Stimulated activated CD8-positive, alpha-beta memory T cell treated with anti-CD3 and anti-CD28 coated beads, Interleukin-7, amount 100 ng/mL, for 24 hours (primary cell): ENCODE measurements at places on chromosomes 1 and 21.
A peak's percentile ranks its signal among the peaks of the same experiment; 100 is the strongest.

DNA sequence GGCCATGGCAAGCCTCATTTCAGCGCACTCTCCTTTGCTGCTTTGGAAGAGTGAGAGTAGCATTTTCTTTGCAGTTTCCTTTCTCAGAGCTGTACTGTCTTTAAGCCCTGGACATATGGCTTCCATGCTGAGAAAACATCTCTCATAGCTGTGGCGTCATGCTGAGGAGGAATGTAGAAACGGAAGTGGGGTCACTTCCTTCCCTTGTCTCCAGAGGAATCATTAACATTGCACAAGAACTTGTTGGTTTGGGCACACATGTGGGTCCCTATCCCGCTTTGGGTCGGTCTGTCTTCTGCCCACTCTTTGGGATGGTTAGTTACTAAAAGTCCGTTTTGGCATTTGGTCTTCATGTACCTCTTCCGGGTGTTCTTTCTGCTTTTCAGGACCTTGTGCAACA, 5.6 kb downstream of the MFN2 start:
- no peak for DNase-seq

- DNase-seq, result peak; percentile 54
These were observed 950 bp upstream of the EVA1C start for GRCh38 chr21:32411350-32412161.

- DNase-seq, result no peak
These were observed 46.1 kb downstream of the SLC44A3 start for GRCh38 chr1:94866164-94866807.

DNA sequence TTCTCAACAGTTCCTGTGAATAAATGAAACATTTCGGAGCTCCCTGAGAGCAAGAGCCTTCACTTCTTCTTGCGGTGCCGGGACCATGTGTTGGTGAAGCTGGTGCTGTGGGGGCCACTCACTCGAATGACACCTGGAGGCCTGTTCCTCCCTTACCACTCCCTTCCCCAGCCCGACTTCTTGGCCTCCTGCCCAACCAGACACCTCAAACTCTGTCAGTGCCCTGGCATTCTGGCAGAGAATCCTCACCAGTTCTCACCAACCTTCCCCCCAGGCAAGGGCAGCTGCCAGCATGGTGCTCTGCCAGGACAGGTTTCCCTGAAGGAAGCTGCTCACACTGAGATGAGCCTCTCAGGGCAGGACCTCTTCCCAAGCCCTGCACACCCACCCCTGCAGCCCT, 68.3 kb downstream of the MPZL1 start:
- no peak for DNase-seq

GRCh38 chr21:45639206-45640000, 4.1 kb upstream of the PCBP3 start:
- DNase-seq, result no peak

GRCh38 chr1:203649551-203649998, 22.9 kb downstream of the ATP2B4 start:
- DNase-seq, result no peak

- no peak for DNase-seq
These were observed 419.9 kb downstream of the ZP4 start for GRCh38 chr1:237470712-237471338.

GRCh38 chr21:45154511-45155508, 80.4 kb downstream of the ADARB1 start:
- DNase-seq, result no peak

- no peak for DNase-seq
These were observed 776 bp downstream of the ITSN1 start for GRCh38 chr21:33642896-33643657.

- no peak for DNase-seq
These were observed 33.3 kb downstream of the PUM1 start for GRCh38 chr1:31032266-31032665.

DNA sequence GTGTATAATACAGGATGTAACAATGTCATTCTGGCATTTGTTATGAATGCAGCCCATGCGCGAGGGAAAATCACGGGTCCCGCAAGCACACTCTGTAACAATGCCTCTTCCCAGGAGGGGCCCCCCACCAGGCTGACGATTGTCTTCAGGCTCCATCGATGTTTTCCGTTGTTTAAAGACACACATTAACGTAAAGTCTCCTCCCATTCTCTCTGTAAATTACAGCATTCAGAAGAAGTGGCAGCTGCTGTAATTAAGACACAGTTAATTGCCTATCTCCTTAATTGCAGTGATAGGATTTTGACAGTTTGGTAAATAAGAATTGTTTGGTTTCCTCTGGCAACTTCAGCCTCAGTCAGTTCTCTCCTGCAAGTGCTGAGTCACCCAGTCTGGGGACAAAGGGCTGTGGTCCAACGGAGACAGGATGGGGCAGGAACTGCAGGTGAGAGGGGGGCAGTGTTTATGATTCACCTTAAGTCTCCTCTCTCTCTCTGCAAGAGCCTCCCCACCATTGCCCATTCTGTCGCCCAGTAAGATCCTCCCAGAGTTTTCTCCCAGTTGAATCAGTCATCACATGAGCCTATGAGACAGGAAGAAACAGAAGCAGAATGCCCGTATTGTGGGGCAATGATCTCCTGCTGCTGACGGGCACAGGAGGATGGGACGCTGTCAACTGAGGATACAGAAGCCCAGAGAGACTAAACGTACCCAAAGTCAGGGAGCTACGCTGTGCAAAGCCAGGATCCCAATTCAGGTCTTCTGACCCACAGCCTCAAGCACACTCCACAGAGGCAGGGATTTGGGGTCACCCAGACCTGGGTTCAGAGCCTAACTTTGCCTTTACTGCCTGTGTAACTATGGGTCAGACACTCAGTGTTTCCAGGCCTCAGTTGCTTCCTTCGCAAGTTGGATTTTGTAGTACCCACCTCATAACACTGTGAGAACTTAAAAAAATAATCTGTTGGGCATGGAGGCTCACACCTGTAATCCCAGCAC, 110.0 kb downstream of the ADSS2 start:
- no peak for DNase-seq

DNA sequence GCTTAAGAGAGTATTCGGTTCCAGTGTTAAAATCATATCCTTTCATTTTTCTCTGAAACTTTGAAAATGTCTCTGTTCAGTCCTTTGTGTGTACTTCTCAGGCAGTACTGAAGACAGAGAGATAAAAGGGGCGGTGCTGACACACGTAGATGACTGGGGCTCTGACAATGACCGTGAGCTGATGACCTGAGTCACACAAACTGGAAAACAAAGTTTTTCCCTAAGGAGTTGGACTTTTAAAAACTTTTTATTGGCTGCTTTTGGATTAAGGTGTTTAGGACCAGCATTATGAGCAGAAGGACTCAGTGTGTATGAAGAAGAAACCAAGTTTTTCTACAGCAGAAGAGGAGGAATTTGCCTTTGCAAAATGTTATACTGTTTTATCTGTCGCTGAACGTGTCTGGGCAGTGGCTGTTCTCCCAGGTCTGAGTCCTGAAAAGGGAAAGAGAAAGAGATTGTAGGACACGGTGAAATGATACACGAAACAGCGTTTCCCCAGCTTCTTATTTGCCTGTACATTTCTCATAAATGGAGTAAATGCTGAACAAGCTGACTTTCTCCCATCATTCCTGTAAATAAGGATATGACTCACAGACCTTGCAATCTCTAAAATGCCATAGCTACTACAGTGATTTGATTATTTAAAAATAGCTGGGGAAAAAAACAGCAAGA, 51.5 kb downstream of the MAP3K7CL start:
- DNase-seq, result no peak

GRCh38 chr1:28510970-28511440, 5.2 kb downstream of the RCC1 start:
- DNase-seq, result no peak
